ENCODE measurements at places on chromosomes 2 and 18. TPM values are rescaled to one million over a fixed set of nuclear protein-coding genes. Genes with fewer than 3 reads are reported as not detected.

SLC9A2 gene
- 0.04 TPM for total RNA-seq

ALPG gene
- not detected for total RNA-seq

DNA sequence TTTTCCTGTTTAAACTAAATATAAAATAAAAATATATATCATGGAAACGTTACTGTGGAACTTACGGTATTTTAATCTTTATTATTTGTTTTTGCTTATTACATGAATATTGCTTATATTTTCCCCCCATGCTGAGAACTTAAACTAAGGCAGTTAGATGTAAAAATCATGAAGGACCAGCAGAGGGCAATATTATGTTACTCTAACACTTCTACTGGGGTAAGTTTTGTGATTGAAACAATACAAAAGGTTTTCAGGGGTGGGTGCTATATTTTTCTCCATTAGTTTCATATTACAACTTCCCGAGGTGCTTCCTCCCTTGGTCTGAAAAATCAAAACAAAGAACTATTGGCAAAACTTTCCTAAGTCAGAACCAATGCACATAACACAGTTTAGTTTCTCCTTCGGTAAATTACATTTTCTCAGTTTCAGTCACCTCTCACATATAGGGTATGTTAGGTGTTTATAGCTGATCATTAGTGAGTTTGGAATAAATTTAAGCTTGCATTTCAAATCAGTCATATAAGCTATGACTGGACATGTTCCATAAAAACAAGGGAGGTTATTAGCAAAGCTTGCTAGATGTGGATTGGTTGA, 54.8 kb downstream of the ZNF407 start:
- no peak overlapping the region for H3K27ac ChIP-seq
- H3K4me1 ChIP-seq = peaks cover 3% of the 10 kb centered on the region
- H3K4me3 ChIP-seq = no peak overlapping the region
- no peaks in the 10 kb centered on the region for H3K27me3 ChIP-seq
- DNase-seq = no peak

- no peaks in the 10 kb centered on the region for H3K36me3 ChIP-seq
- H3K4me1 ChIP-seq = no peaks in the 10 kb centered on the region
- H3K4me3 ChIP-seq = no peak overlapping the region
- no peak for DNase-seq
- no peak overlapping the region for H3K27ac ChIP-seq
Measured at GRCh38 chr2:11566383-11566782, 32.5 kb downstream of the GREB1 start.

LAMA1 gene
- total RNA-seq = not detected

DNA sequence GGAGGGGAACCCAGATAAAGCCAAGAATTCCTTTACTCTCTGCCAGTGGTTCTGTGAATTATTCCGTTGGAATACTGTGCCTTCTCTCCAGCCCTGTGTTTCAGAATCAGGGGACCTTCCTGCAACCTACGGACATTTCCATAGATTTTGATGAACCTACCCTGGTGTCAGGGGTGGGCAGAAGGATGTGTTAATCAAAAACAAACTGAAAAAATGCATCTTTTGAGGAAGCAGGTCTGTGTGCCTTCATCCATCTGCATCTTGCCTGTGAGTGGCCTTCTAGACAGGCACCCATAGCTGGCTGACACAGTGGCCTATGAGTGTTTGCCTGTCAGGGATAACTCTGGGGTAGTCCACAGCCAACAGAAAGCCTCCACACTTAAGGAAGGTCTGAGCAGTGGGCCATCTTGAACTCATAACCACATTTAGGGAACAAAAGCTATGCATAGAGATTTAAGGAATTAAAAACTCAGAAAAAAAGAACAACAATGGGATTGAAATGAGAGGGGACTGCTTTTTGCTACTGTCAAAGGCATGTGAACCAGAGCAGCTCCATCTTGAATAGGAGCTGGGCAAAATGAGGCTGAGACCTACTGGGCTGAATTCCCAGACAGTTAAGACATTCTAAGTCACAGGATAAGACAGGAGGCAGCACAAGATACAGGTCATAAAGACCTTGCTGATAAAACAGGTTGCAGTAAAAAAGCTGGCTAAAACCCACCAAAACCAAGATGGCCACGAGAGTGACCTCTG, 45.9 kb upstream of the ITGA6 start:
- no peak overlapping the region for H3K4me3 ChIP-seq
- no peaks in the 10 kb centered on the region for H3K27me3 ChIP-seq
- no peaks in the 10 kb centered on the region for H3K36me3 ChIP-seq
- H3K27ac ChIP-seq = no peak overlapping the region
- no peaks in the 10 kb centered on the region for H3K4me1 ChIP-seq

DNA sequence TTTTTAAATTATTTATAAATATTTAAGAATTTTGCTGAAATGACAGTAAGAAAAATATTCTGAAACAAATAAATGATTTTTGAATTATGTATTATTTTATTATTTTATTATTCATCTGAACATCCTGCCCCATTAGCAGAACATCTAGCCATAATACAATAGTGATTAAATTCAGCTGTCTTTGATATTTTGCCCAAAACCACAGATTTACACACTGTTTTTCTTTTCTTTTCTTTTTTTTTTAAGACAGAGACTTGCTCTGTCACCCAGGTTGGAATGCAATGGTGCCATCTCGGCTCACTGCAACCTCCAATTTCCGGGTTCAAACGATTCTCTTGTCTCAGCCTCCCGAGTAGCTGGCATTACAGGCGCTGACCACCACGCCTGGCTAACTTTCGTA, 1.9 kb upstream of the SCYGR1 start:
- H3K27ac ChIP-seq = no peak overlapping the region
- no peaks in the 10 kb centered on the region for H3K36me3 ChIP-seq
- DNase-seq = no peak
- peaks cover 9% of the 10 kb centered on the region for H3K4me1 ChIP-seq

- H3K36me3 ChIP-seq = peaks cover 26% of the 10 kb centered on the region
- no peak overlapping the region for H3K27ac ChIP-seq
- no peak overlapping the region for H3K4me3 ChIP-seq
- H3K27me3 ChIP-seq = no peaks in the 10 kb centered on the region
- DNase-seq = no peak
Measured at GRCh38 chr2:233174137-233174536, 77.3 kb upstream of the ATG16L1 start.

DNA sequence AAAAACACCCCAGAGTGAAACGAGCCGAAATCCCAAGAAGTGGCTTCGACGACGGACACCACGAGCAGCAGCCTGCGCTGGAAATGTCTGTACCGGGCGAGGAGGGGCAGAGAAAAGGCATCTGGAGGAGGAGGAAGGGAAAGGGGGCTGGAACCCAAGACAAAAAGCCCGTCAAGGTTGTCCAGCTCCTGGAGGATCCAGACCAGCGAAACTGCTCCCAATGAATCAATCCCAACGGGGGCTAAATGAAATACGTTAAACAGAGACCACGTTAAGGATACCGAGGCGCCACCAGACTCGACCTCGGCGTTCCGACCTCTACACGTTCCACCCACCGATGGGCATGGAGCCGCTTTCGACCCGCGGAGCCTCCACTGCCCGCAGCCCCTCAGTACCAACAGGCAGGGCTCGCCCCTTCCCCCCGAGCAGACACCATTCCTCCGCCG, 400 bp downstream of the CCDC88A start:
- peak overlapping the region; percentile 75 for H3K27ac ChIP-seq
- peak overlapping the region; percentile 88 for H3K4me3 ChIP-seq

CPLX4 gene
- total RNA-seq = not detected

SLC5A7 gene
- not detected for total RNA-seq

SCN2A gene
- 0.06 TPM for total RNA-seq

KYNU gene
- total RNA-seq = not detected

PTPRM gene
- 0.52 TPM for total RNA-seq

Data from activated naive CD8-positive, alpha-beta T cell treated with anti-CD3 and anti-CD28 coated beads for 36 hours (primary cell).